Jurkat, Clone E6-1 (cell line): ENCODE measurements at places on chromosomes 3 and 15.
A peak's percentile ranks its signal among the peaks of the same experiment; 100 is the strongest.

DNA sequence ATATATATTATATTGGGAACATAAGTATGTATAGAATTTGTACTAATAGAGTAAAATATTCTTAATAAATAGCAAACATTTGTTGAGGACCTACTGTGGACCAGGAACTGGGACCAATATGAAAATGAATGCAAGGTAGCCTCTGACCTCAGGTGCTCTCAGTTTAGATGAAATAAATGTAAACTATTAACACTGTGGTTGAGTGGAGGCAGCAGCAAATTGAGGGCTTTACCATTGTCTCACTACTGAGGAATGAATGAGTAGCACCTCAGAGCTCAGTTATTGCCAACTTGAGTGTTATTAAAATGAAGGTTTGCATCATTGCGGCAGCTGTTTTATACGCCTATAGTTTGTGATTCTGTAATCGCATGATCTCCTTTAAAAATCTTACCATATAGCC, 90.9 kb upstream of the CGNL1 start:
- DNase-seq = no peak

DNA sequence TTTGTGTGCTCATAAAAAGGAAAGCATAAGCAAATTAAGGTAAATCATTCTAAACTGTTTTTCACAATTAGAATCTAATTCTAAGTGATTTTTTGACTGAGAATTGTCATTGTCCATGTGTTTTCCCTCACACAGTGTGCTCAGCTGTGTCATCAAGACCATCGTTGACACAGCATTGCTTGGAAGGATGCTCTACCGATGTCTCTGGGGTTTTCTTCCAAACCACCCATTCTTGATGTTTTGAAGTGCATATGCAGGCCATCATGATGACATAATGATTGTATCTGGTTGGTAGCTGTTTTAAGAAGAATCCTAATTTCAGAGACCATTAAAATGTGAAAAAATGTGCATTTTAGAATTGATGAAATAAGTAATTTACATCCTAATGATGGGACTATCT, 347.9 kb downstream of the RBMS3 start:
- DNase-seq = no peak

DNA sequence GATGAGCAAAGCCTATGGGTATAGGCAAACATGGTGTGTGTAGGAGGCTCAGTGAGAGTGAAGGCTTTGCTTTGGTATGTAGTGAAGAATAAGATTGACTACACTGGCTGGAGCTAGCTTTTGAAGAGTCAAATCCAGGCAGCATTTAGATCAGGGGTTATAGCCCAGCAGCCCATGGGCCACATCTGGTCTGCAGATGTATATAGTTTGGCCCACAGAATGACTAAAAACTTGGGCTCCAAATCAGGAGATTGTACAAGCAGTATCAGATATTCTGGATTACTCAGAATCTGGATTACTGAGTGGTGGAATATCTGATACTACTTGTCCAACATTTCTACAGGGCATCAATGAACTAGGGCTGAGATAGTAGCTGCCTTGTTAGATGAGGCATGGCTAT, 92.9 kb upstream of the FGF7 start:
- DNase-seq = no peak

- DNase-seq = no peak
Observed at GRCh38 chr3:43477600-43477999, 144.2 kb downstream of the ANO10 start.

- DNase-seq = no peak
Observed at GRCh38 chr15:60734851-60735250, 255.9 kb upstream of the ICE2 start.

GRCh38 chr3:46948830-46949671, 27.5 kb downstream of the CCDC12 start:
- no peak for DNase-seq

DNA sequence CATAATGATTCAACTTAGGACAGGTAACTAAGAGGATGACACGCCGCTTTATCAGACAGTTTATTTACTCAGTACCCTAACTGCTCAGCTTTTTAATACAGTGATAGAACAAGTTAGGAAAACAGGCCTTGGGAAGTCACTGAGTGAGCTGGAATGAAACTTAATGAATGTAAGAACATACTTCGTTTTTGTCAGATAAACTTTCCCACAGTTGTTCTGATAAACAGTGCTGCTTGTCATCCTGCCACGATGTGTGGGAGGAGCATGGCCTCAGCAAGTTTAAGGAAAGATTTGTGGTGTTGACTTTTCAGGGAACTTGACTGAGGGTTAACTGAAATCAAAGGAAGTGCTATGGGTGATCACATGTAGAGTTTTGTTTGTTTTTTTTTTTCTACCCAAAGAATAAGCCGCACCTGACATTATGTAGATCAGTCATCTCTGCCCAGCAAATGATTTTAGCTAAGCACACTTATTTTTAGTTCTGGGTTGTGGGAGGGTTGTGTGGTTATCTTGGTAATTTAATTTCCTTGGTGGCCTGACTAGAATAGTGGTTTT, 5.6 kb upstream of the P2RY14 start:
- DNase-seq = peak; percentile 63

DNA sequence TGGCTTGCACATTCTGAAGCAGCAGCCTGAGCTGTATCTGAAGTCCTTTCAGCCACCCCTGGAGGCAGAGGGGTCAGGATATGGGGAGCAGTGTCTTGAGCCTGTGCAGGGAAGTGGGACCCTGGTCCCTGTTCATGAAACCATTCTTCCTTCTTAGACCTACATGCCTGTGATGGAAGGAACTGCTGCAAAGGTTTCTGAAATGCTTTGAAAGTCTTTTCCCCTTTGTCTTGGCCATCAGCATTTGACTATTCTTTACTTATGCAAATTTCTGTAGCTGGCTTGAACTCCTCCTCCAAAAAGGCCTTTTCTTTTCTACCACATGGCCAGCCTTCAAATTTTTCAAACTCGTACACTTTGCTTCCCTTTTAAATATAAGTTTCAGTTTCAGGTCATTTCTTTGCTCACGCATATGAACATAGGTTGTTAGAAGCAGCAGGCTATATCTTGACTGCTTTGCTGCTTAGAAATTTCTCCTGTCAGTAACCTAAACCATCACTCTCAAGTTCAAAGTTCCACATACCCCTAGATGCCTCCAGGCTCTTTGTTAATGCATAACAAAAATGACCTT, 62.3 kb downstream of the GALK2 start:
- DNase-seq = no peak

DNA sequence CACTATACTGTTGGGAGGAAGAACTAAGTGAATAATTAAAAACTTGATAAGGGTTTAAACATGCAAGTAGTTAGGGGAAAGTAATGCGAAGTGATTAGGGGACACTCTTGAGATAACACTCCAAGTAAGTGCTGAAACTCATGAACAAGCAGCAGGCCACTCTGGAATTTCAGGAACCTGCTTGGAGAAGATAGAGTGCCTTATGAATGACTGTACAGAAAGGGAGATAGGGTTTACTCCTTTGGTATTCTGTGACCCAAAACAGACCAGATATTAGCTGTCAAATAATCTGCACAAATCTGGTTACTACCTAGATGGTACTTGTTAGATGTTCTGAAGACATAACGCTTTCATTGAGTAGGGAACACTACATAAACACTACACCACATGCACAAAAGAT, 85.6 kb downstream of the FRMD4B start:
- DNase-seq = no peak

DNA sequence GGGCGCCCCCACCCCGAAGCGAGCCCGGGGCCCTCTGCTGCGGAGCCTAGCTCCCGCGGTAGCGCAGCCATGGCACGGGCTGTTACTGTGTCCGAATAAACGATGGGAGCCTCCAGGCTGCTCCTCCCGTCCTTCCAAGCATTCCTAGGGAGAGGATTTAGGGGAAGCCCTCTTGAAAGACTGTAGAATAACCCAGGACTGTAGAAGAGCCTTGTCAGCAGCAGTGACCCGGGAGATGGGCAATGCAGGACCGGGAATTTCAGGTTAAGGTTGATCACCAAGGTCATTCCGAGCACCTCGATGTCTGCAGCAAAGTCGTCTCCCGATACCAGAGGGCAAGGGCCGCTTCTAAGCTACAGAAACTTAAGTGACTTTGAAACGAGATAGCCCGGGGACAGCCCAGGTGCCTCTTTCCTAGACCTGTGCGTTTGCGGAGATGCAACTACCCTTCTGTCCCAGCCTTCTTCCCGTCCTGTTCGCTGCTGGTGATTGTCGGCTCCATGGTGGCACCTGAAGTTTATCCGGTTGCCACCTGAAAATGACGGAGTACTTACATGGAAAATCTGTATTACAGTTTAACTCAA, 753 bp upstream of the MYO5A start:
- no peak for DNase-seq

DNA sequence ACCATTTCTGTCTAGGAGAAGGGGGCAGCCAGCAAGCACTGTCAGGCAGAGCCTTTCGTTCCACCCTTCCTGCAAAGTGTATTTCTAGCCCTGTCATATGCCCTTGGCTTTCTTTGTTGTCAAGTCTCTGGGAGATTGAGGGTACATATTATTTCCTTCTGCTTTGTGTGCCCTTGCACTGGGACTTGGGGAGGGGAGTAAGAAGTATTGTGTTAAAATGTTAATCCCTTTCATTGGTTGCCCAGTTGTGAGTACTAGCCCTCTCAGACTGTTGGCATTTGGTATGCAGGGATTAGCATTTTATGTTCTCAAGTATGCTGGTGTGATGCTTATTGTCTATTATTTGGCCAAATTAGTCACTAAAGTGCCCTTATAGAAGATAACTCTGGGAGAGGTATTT, 63.9 kb downstream of the RBM6 start:
- no peak for DNase-seq

- DNase-seq = peak; percentile 32
Observed at GRCh38 chr3:22887664-22888291, 315.3 kb upstream of the UBE2E2 start.

DNA sequence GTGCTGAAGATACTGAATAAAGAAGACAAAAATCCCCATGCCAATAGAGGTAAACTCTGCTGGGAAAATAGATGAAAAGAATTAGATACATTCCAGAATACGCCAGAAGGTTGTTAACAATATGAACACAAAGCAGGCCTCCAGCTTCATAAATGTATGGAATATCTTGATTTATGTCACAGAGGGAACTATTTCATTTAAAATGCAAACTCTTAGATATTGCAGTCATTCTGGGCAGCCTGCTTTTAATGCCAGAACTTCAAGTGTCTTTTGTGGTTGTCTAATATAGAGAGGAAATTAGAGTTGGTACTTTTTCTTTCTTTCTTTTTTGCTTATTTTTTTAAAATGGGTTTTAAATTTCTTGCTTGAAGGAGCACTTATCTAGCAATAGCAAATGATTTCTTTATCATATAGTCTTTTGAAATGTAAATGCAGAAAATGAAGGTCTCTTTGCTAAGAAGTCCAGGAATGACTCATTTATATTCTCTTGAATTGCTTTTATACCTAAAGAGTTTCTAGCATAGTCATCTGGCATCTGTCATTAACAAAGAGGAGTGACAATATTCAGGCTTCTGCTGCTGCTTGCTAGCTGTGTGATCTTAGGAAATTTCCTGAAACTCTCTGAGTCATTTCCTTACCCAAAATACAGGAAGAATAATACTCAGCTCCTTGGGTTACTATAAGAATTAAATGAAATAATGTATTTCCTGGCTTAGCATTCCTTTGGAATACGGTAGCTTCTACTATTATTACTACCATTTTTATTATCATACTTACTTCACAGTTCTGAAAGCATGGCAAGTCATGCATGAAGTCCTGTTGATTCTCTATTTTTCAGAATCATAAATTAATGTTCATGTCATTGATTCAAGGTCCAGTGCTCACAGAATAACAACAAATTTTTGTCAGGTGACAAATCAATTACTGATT, 527.6 kb downstream of the DIPK2A start:
- no peak for DNase-seq

GRCh38 chr15:59946084-59946483, 58.0 kb upstream of the FOXB1 start:
- DNase-seq = no peak

GRCh38 chr3:53599771-53600170, 105.4 kb downstream of the CACNA1D start:
- DNase-seq = no peak

GRCh38 chr3:151816091-151816604, 2.2 kb downstream of the AADAC start:
- DNase-seq = no peak

- DNase-seq = no peak
Observed at GRCh38 chr3:9072667-9073009, 109.4 kb upstream of the RAD18 start.

- no peak for DNase-seq
Observed at GRCh38 chr3:74515451-74515850, 99.0 kb downstream of the CNTN3 start.

DNA sequence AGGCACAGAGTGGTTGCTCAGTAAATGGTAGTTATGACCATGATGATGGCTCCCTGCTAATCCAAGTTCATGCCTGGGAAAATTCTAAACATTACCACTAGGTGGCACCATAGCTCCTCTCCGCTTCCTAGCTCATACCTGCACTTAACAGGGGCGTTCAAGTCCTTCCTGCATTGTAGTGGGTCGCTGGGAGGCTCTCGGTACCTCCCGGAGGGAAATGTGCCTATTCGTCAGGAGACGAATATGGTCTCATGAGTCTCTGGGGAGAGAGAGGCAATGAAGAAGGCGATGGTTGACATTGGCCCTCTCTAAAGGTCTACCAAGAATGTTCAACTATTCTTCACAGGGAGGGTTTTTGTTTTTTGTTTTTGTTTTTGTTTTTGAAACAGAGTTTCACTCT, 10.9 kb downstream of the MESP1 start:
- peak; percentile 78 for DNase-seq

DNA sequence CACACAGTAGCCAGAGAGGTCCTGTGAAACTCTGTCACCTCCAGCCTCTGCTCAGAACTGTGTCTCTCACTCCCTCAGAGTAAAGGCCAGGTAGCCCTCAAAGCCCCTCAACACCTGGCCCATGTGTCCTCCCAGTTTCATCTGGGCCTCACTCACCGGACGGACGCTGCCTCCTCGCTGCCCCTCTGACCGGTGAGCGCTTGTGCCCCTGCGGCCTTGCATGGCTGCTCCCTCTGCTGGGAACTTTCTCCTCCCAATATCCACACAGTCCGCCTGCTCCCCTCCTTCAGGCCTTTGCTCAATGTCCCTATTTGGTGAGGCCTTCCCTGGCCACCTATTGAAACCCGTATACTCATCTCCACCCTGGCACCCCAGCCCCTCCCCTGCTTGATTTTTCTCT, 36.8 kb upstream of the TRH start:
- no peak for DNase-seq

DNA sequence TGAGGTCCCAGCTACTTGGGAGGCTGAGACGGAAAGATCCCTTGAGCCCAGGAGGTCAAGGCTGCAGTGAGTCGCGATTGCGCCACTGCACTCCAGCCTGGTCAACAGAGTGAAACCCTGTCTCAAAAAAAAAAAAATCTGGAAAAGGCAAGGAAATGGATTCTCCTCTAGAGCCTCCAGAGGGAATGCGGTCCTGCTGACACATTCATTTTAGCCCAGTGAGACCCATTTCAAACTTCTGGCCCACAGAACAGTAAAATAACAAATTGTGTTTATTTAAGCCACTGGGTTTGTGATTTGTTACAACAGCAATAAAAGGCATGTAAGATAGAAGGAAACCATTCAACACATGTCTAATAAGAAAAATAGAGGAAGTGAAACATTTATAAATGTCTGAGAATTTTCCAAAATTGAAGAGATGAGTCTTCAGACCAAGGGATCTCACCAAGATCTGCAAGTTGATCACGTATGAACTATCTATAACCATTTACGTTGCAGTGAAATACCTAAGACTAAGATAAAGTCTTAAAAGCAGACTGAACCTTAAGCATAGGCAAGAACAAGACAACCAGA, at the start of gene HTR3E:
Gene HTR3E, plus strand, starts transcription at position 254 of the 573 bp plus-strand sequence. CDS start 466 bp downstream, outside the sequence.
- no peak for DNase-seq

- no peak for DNase-seq
Observed at GRCh38 chr15:76433798-76434400, 97.3 kb downstream of the ISL2 start.

- DNase-seq = no peak
Observed at GRCh38 chr3:151768393-151768930, 34.7 kb downstream of the AADACL2 start.
